ENCODE measurements at places on chromosomes 3 and 15.

DNA sequence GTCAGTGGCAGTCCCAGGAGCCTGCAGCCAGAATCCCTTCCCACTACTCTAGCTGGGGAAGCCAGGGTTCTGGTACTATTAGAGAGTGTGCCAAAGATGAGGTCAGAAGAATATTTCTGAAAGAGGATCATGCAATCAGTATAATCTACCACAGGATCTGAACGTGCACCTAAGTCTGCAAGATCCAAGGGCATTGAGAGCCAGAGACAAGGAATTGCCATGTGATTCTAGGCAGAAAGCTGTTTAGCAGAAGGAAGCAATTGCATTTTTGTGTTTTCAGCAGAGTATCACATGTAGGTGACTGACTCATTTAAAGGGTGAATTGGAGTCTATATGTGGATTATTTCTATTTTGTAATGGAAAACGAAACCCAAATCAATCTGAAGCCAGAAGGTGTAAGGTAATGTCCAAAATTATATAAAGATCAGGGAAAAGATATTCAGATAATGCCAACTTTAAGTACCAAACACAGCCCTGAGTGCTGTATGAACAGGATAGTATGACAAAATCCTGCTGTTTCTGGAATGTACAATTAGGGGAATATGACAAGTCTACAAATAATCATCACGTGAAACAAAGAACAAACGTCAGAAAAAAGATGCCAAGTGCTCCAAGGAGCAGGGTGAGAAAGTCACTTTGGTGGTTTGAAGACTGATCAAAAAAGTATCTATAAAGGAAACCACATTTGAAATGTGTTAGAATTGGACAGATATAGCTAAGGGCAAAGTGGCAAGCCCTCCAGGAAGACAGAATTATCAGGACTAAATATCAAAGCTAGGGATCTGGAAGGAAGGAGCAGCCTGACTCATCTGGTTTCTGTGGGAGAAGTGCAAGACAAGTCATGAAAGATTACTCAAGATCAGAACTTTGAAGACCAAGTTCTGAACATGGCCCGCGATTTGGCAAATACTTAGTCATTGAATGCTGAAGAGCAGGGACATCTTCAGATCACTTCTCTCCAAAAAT, 1036.6 kb downstream of the NTRK3 start:
- DNase-seq, result no peak

- no peak for DNase-seq
Measured at GRCh38 chr3:14688525-14688924, 13.6 kb downstream of the C3orf20 start.

- DNase-seq, result no peak
Measured at GRCh38 chr3:181728470-181729340, 17.0 kb downstream of the SOX2 start.

GRCh38 chr3:158809642-158810041, 7.8 kb downstream of the MFSD1 start:
- no peak for DNase-seq

DNA sequence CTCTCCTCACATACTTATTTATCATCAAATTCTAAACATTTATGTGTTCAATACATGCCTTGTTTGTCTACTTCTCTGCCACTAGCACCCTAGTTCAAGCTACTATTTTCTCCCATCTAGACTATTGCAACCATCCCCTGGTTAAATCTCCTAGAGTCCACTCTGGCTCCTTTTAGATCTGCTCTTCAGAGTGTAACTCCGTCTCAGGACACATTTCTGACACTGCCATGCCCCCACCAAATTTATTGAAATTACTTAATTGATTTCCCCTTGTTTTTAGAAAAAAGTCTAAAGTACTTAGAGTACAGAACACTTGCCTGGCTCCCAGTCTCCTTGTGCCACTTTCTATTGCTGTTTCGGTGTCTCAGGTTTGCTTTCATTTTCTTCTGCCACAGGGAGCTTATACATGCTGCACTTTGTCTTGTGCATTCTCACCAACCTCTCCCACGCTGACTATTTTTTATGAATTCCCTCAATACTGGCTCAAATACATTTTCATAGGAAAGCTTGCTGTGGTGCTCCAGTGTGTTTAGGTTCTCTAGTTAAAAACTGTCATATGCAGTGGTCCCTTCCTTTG, 792.3 kb downstream of the DIPK2A start:
- DNase-seq, result no peak

- no peak for DNase-seq
Measured at GRCh38 chr15:67838789-67839332, 984 bp downstream of the RNU6-1 start.

DNA sequence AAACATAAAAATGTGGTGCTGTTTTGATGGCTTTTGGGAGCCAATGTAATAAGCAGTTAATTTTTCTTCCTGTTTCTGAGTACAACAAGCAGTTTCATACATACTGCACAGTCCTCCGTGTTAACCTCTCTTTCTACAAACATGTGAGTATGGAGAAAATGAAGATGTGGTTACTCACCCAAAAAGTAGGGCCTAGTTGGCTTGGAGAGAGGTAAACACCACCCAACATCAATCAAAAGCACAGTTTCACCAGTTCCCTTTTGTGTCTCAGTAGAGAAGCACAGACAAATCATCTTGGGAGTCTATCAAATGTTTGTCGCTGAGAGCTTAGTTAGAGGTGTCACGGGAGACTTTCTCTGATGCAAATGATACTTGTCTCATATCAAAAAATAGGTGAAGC, 320.2 kb downstream of the UNC13C start:
- no peak for DNase-seq

GRCh38 chr3:87742250-87742649, 316.6 kb downstream of the CGGBP1 start:
- DNase-seq, result no peak

Data from cortex of kidney (tissue), 1 donor.